CD4-positive, alpha-beta T cell treated with Interferon alpha-2 for 1 hour (primary cell): ENCODE measurements at places on chromosomes 11 and 22.

- no peak for DNase-seq
Measured at GRCh38 chr11:113260096-113260425, 54.3 kb upstream of the TTC12 start.

DNA sequence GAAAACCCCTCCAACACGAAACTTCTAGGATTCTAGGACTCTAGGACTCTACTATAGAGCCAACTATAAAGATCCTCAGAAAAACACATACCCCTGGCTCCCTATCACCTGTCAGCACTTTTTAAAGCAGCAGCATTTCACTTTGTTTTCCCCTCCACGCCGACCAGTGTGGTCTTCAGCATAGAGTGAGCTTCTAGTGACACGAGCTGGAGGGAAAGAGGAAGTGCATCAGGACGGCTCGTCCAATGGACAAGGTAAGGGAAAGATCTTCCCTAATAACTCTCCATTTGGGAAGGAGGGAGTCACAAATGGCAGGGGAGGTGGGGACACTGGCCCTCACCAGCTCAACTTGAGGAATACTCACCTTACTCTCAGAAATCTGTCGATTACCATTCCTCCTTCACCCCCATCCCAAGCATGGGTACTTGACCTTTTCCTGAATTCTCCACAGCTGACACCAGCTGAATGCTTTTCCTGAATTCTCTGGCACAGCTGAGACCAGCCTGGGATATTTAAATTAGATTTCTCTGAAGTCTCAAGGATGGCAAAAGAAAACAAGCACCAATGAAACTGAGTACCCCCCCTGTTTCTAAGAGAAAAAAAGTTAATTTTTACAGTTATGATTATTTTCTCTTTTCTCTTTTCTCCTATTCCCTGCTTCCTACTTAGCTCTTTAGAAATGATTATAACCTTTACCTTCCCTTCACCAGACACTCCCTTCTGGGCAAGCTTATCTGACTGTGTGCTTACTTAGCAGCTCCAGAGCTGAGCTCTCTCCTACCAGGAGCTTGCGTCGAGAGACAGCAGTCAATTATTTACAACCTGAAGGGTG lies 33.3 kb upstream of the NNMT start:
- DNase-seq = peak; percentile 42

DNA sequence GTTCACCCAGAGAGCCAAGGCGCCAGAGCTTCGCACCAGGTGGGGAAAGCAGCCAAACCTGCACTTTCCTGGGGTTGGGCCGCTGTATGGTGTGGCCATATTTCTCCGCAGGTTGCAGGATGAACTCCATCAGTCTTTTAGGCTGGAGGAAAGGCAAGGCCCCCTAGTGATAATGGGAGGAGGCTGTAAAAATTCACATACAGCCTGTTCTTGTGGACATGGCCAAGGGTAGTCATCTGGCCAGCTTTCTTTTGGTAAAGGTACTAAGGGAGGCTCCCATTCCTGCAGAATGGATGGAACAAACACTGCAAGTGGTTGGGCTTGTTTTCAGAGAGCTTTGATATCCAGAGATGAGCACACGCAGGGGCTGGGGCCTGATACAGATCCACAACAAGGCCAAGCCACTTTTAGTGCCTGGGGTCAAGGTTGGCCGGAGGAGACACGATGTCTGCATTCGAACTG lies 29.6 kb downstream of the C22orf31 start:
- DNase-seq = no peak

- no peak for DNase-seq
Measured at GRCh38 chr22:44933666-44934453, 75.9 kb downstream of the PHF21B start.

DNA sequence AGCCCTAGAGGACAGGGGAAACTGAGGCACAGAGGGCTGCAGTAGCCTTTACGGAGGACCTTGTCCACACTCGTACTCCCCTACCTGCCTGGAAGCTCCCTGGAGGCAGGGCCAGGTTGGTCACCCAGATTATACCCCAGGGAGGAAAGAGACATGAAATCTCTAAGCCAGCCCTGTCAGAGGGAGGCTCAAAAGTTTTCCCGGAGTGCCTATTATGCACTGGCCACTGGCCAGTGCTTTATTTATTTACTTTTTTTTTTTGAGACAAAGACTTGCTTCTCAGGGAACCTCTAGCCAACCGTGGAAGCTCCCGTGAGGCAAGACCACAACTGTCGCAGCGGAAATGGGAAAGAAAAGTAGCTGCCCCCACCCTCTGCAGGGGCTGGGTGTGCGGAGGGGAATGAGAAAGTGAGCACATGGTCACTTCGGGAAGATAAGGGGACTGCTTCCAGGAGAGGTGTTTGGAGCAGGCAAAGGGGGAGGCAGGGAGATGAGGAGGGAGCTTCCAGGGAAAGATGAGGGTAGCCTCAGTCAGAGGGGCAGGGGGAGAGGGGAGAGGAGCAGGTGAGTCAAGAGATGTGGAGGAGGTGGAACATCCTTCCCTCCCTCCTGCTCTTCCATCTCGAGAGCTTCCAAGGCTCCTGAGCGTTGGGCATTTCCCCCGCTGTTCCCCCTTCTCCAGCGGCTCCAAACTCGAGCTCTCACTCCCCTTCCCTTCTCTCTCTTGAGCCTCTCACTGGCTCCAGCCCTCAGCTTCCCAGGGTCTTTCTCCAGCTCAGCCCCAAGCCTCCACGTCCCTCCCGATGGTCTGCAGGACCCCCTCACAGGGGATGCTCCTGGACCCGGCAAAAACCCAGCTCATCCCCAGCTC lies 4.3 kb downstream of the IL2RB start:
- DNase-seq = no peak
